ENCODE measurements at places on chromosomes 2 and 18. TPM values are rescaled to one million over a fixed set of nuclear protein-coding genes. Genes with fewer than 3 reads are reported as not detected.

CXCR4 gene
- 164 TPM for total RNA-seq

ELOA2 gene
- total RNA-seq, result 0.06 TPM

PPP1R7 gene
- total RNA-seq, result 72.8 TPM

PLB1 gene
- total RNA-seq, result 0.61 TPM

AOX1 gene
- 0.57 TPM for total RNA-seq

C2orf78 gene
- not detected for total RNA-seq

NPHP1 gene
- total RNA-seq, result 4.4 TPM

KCNG3 gene
- 0.03 TPM for total RNA-seq

UBE2E3 gene
- 163 TPM for total RNA-seq

SRD5A2 gene
- total RNA-seq, result not detected

CLEC4F gene
- not detected for total RNA-seq

INPP1 gene
- 27.2 TPM for total RNA-seq

TRABD2A gene
- total RNA-seq, result 1.4 TPM

KCNG2 gene
- not detected for total RNA-seq

SLC19A3 gene
- total RNA-seq, result not detected

DNA sequence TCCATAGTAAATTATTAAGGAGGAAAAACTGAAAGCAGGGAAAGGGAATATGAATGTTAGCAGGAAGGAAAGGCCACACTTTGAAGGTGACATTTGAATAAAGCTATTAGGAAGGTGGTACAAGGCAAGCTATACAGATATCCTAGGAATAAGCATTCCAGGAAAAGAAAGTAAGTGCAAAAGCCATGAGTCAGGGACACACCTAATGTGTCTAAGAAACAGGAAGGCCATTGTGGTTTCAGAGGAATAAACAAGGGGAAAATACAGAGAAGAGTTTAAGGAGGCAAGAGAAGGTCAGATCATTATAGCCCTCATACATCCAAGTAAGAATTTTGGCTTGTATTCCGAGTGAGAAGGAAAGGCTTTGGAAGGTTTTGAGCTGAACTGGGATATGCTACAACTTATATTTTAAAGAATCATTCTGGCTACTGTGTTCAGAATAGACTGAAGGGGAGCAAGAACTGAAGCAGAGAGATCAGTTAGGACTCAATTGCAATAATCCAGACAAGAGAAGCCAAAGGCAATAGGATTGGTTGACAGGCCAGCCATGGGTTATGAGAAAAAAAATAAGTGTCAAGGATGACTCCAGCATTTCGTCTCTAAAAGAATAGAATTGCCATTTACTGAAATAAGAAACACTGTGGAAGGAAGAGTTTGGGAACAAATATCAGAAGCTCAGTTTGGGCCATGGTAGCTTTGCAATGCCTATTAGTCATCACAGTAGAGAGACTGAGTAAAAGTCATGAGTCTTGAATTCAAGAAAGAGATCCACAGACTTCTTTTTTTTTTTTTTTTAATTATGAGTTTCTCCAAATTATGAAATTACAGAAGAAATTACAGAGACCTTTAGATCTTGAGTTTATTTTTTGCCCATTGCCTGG, 11.3 kb downstream of the RAD51AP2 start:
- DNase-seq, result no peak
- H3K4me1 ChIP-seq, result no peaks in the 10 kb centered on the region
- H3K27ac ChIP-seq, result no peak overlapping the region
- no peak overlapping the region for H3K4me3 ChIP-seq
- H3K36me3 ChIP-seq, result no peaks in the 10 kb centered on the region

GRCh38 chr2:194319222-194319992, 1337.6 kb upstream of the SLC39A10 start:
- no peak overlapping the region for H3K27ac ChIP-seq
- no peaks in the 10 kb centered on the region for H3K4me1 ChIP-seq
- no peaks in the 10 kb centered on the region for H3K27me3 ChIP-seq
- no peaks in the 10 kb centered on the region for H3K36me3 ChIP-seq
- H3K4me3 ChIP-seq, result no peak overlapping the region

GRCh38 chr2:40487602-40488001, 35.7 kb upstream of the SLC8A1 start:
- no peaks in the 10 kb centered on the region for H3K36me3 ChIP-seq
- peaks cover 13% of the 10 kb centered on the region for H3K4me1 ChIP-seq
- H3K4me3 ChIP-seq, result no peak overlapping the region

- no peak overlapping the region for H3K27ac ChIP-seq
- H3K27me3 ChIP-seq, result no peaks in the 10 kb centered on the region
- peaks cover 36% of the 10 kb centered on the region for H3K4me1 ChIP-seq
- no peak for DNase-seq
- H3K4me3 ChIP-seq, result no peak overlapping the region
- H3K36me3 ChIP-seq, result no peaks in the 10 kb centered on the region
These were observed 196.8 kb downstream of the MCFD2 start for GRCh38 chr2:46718784-46719183.

DNA sequence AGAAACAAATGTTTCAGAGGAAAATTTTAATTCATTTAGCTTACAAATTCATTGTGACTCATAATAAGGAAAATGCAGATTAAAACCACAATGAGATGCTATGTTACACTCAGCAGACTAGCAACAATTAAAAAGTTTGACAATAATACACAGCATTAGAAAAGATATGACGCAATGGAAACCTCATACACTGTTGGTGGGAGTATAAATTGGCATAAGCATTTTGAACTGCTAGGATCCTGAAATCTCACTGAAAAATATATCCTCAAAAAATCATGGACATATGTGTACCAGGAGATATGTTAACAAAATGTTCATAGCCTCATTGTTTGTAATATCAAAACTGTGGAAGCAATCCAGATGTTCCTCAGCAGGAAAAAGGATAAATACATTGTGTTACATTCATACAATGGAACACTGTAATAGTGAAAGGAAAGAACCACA, 13.7 kb downstream of the CALCRL start:
- no peaks in the 10 kb centered on the region for H3K36me3 ChIP-seq
- no peak overlapping the region for H3K4me3 ChIP-seq
- H3K4me1 ChIP-seq, result no peaks in the 10 kb centered on the region
- H3K27ac ChIP-seq, result no peak overlapping the region

- H3K27me3 ChIP-seq, result no peaks in the 10 kb centered on the region
- peak; percentile 80 for DNase-seq
- no peak overlapping the region for H3K4me3 ChIP-seq
- H3K36me3 ChIP-seq, result no peaks in the 10 kb centered on the region
These were observed 2.1 kb upstream of the TCF7L1 start for GRCh38 chr2:85131116-85131515.

DNA sequence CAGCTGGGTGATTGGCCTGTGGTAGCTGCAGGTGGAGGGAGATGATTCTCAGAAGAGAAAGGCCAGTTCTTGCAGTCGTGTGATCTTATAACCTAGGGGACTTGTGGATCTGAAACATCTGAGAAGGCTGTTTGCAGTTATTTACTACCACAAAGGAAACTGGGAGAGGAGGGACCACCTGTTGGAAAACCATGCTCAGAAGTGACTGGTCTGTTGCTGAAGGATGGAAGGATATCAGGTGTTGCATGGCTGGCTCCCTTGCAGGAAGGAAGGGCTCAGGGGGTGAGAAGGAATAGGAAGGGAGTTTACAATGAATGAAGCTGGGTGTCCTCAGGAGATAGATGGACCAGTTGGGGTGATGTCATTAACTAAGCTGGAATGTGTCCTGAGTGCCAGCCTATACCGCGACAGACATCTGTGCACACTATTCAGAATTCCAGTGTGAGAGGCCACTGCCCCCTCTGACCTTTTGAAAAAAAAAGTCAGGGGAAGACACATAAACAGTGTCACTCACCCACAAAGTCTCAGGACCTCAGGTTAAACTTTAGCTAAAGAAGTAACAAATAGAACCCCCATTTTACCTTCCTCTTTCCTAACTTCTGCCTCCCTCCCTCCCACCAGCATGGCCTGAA, 17.5 kb downstream of the IGFBP2 start:
- no peaks in the 10 kb centered on the region for H3K36me3 ChIP-seq
- H3K27me3 ChIP-seq, result no peaks in the 10 kb centered on the region
- H3K27ac ChIP-seq, result peak overlapping the region; percentile 5
- H3K4me1 ChIP-seq, result peaks cover 14% of the 10 kb centered on the region

GRCh38 chr2:181656450-181657291, at the start of gene CERKL:
Gene CERKL (minus strand): TSS chr2:181657105. CDS start chr2:181657006, 99 bp downstream.
- H3K27me3 ChIP-seq, result no peaks in the 10 kb centered on the region
- no peaks in the 10 kb centered on the region for H3K36me3 ChIP-seq
- H3K4me3 ChIP-seq, result no peak within 1 kb of the TSS
- H3K27ac ChIP-seq, result no peak within 1 kb of the TSS
- no peak for DNase-seq

- no peak overlapping the region for H3K4me3 ChIP-seq
- no peaks in the 10 kb centered on the region for H3K36me3 ChIP-seq
- no peaks in the 10 kb centered on the region for H3K4me1 ChIP-seq
- H3K27ac ChIP-seq, result no peak overlapping the region
These were observed 429.3 kb downstream of the TGIF1 start for GRCh38 chr18:3879114-3879835.

DNA sequence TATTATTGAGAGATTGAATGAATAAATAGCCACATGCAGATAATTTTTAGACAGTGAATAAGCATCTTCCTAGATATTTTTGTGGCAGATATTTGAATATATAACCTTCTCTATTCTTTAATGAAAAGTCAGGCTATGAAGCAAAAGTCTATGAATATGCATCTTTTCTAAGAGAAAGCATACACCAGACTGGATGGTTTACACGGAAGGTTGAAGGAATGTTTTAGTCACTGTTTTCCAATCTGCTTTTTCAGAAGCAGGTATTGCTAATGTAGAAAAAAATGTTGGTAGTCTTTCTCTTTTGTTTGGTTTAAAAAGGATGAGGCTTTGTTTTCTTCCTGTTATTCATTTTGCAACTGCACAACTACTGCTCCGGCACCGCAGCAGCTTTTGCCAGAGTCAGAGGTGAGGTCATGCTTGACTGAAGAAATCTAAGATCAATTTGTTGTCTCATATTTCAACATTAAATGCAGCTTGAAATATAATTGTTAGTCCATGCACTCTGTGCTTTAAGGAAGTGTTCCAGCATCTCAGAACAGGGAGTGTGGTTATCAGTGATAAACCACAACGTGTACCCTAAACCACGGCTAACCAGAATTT, 1540.8 kb upstream of the PIK3C3 start:
- H3K36me3 ChIP-seq, result no peaks in the 10 kb centered on the region
- no peak overlapping the region for H3K4me3 ChIP-seq
- H3K27ac ChIP-seq, result no peak overlapping the region
- peak; percentile 7 for DNase-seq

GRCh38 chr18:3453540-3454364, 3.8 kb downstream of the TGIF1 start:
- H3K27ac ChIP-seq, result peak overlapping the region; percentile 95
- H3K4me3 ChIP-seq, result peak overlapping the region; percentile 76
- H3K36me3 ChIP-seq, result peaks cover 64% of the 10 kb centered on the region
- no peaks in the 10 kb centered on the region for H3K27me3 ChIP-seq
- peak; percentile 37 for DNase-seq
- H3K4me1 ChIP-seq, result peaks cover 16% of the 10 kb centered on the region

DNA sequence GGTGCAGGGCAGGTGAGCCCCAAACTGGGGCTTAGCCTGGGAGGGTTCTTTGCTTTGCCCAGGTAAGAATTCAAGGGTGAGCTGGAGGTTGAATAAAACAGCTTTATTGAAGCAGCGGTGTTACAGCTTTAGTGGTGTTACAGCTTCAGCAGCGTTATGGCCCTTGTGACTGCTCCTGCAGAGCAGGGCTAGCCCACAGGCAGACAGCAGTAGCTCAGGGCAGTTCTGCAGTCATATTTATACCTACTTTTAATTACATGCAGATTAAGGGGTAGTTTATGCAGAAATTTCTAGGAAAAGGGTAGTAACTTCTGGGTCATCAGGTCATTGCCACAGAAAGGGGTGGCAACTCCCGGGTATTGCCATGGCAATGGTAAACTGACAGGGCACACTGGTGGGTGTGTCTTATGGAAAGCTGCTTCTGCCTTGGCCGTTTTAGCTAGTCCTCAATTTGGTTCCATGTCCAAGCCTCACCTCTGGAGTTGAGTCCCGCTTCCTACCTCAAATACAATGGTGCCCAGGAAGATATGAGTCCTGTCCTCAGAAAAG, 78.2 kb downstream of the THNSL2 start:
- no peak for DNase-seq
- H3K27ac ChIP-seq, result no peak overlapping the region
- no peak overlapping the region for H3K4me3 ChIP-seq
- H3K4me1 ChIP-seq, result no peaks in the 10 kb centered on the region

DNA sequence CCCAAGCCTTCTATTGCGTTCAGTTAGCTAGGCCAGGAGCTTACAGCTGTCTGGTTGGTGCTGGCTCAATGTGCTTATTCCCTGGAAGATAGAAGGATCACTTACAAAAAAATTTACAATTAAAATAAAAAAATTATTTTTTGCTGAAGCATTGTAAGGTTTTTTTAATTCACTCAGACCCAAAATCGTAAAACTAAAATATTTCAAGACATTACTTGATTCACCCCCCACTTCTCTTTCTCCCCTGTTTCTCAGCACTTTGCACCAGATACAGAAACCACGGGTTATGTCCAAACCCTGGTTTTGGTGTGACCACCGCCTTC, 911 bp upstream of the PTPRM start:
- no peak for DNase-seq
- H3K4me3 ChIP-seq, result peak overlapping the region; percentile 84
- H3K27me3 ChIP-seq, result no peaks in the 10 kb centered on the region
- no peaks in the 10 kb centered on the region for H3K36me3 ChIP-seq
- H3K4me1 ChIP-seq, result no peaks in the 10 kb centered on the region
- no peak overlapping the region for H3K27ac ChIP-seq

- H3K4me3 ChIP-seq, result no peak overlapping the region
- H3K4me1 ChIP-seq, result peaks cover 19% of the 10 kb centered on the region
- H3K36me3 ChIP-seq, result no peaks in the 10 kb centered on the region
- no peaks in the 10 kb centered on the region for H3K27me3 ChIP-seq
- H3K27ac ChIP-seq, result no peak overlapping the region
These were observed 106.3 kb downstream of the FTCDNL1 start for GRCh38 chr2:199744724-199745123.

DNA sequence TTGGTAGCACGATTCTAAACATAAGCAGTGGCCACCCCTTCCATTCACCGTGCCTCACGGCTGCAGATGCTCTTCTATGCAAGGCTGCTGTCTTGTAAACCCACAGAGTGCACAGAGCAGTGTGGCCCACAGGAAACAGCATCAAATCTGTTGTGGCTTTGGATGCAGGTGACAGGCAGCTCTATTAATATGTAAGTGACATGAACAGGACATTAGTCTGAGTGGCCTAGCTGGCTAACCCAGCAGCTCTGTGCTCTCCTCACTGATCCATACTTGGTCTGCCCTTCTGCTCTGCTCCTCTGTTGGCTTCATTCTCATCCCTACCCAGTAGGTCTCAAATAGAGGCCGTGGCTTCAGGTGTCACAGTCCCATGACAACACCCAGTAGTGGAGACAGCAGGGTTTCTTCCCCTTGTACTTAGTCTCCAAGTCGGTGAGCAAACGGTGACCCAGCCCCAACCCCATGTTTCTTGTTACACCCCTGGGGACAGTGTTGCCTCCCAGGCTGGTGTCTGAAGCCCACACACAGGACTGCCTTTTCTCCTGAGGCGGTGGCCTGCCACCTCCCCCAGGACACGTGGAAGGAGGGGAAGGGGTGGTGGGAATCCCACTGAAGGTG, 5.8 kb downstream of the SH3RF3 start:
- H3K36me3 ChIP-seq, result no peaks in the 10 kb centered on the region
- 0 out of 2 replicates have a peak, but pooled peaks cover 5% of the 10 kb centered on the region for H3K27me3 ChIP-seq
- no peaks in the 10 kb centered on the region for H3K4me1 ChIP-seq
- no peak overlapping the region for H3K4me3 ChIP-seq
- no peak overlapping the region for H3K27ac ChIP-seq

- H3K36me3 ChIP-seq, result no peaks in the 10 kb centered on the region
- DNase-seq, result no peak
- peak overlapping the region; percentile 90 for H3K4me3 ChIP-seq
- H3K27ac ChIP-seq, result no peak overlapping the region
These were observed 1.2 kb upstream of the CCDC88A start for GRCh38 chr2:55420871-55421270.

GRCh38 chr2:231611273-231612108, 18.8 kb downstream of the TEX44 start:
- H3K4me1 ChIP-seq, result peaks cover 12% of the 10 kb centered on the region
- no peaks in the 10 kb centered on the region for H3K27me3 ChIP-seq
- peak; percentile 70 for DNase-seq
- H3K27ac ChIP-seq, result no peak overlapping the region
- H3K36me3 ChIP-seq, result no peaks in the 10 kb centered on the region

All from SJCRH30 (cell line).